Activated naive CD8-positive, alpha-beta T cell treated with anti-CD3 and anti-CD28 coated beads, Interleukin-2, amount 50 U/mL, for 24 hours (primary cell): ENCODE measurements at places on chromosomes 2 and 18.

GRCh38 chr2:18741895-18742732, 152.7 kb upstream of the NT5C1B start:
- no peak for DNase-seq

DNA sequence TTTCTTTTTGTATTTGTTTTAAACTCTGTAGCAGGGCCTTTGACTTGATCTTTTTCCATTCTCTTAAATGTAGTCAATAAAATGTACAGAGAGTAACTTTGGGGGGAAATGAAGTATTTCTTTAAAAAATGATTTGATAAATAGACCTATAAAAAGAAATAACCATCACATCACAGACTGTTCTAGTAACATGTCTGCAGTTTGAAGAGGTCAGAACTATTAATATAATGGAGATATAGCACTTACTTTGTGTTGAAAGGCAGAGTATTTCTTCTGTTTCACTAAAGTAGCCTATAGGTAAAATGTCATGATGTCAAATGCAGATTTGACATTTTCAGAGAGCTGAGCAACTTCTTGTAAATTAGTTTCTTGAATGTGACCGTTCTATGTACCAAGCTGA, 55.7 kb upstream of the FAM237A start:
- no peak for DNase-seq

DNA sequence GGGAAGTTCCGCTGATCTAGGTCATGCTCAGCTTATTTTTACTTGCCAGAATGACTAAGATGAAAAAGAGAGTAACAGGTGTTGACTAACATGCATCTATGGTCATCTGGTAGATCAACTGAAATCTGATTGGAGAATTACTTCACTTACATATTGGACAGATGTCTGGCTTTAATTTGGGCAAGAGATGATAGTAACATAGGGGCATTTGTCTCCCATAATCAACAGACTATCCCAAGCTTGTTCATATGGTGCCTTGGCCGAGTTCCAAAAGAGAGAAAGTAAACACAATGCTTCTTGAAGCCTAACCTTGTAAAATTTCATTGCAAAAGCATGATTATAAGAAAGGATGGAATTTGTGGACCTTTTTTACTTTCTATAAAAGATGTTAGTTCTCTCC, 503.7 kb downstream of the ADCYAP1 start:
- no peak for DNase-seq

GRCh38 chr2:156459720-156460119, 23.5 kb downstream of the GPD2 start:
- DNase-seq: no peak

DNA sequence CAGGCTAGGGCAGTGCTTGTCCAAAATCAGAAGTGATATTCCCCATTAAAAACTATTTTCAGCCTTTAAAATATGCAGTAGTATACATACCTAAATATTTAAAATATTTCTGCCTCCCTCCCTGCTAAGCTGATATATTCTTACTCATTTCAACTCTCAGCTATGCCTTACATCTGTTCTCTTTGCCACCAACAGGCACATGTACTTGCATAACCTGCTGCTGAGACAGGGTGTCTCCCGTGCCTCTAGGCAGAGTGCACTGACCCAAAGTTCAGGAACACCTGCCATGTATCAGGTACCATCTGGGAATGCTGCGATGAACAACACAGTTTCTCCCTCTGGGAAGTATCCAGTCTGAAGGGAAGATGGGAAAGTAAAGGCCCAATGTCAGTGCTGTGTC, 91.7 kb downstream of the STK39 start:
- DNase-seq: no peak

DNA sequence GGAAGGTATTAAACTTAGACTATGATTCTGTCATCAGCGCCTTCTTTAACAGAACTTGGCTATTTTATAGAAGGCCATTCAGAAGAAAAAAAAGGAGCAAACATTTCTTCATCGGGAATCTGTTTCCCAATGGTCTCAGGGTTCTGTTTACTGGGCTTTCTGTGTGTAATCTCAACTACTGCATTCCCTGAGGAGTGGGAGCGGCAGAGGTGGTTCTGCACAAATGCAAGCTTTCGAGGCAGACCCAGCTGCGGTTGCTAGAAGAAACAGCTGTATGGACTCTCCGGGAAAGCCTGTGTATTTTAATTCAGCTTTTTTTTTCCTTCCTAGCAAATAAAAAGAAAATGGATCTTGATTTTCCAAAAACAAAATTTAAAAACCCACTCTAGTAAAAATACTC, 250.7 kb downstream of the NAPG start:
- DNase-seq: no peak

GRCh38 chr2:16250466-16250865, 310.1 kb downstream of the MYCN start:
- no peak for DNase-seq

DNA sequence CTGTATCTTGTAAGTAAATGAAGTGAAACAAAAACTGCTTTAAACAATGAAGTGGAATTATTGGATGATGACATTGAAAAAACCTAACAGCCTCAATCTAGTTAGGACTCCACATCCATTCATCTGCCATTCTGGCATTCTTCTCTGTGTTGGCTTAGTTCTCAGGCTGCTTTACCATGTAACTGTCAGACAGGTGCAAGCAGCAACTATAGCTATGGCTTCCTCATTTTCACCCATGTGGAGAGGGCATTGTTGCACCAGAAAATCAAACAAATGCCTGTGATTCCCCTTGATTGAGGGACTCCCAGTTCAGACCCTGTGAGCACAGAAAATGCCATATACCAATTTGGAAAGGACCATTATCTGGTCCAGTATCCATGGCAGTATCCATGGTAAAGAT, 129.5 kb upstream of the NYAP2 start:
- no peak for DNase-seq

GRCh38 chr2:233228376-233228775, 23.1 kb upstream of the ATG16L1 start:
- no peak for DNase-seq

GRCh38 chr18:36809590-36810381, 19.0 kb downstream of the TPGS2 start:
- DNase-seq: peak; percentile 8

- DNase-seq: no peak
These were observed 130.1 kb upstream of the SP5 start for GRCh38 chr2:170585067-170585466.

GRCh38 chr2:110994250-110994961, 126.3 kb upstream of the BCL2L11 start:
- DNase-seq: no peak

DNA sequence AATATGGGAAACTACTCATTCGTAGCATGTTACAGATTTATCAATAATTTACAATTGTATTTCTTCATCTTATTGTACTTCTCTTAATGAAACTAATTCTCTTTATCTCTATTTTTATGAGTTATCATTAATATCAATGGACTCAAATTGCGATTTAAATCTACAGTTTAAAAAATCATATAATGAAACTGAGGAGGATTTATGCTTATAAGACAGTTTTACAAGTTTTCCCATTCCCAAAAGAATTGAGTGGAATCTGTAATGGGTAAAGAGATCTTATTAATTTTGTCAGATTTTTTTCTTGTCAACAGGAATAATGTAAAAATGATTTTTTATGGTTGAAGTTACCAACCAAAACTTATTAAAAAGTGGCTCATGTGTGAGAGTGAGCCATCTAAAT, 468.0 kb downstream of the METTL4 start:
- no peak for DNase-seq

DNA sequence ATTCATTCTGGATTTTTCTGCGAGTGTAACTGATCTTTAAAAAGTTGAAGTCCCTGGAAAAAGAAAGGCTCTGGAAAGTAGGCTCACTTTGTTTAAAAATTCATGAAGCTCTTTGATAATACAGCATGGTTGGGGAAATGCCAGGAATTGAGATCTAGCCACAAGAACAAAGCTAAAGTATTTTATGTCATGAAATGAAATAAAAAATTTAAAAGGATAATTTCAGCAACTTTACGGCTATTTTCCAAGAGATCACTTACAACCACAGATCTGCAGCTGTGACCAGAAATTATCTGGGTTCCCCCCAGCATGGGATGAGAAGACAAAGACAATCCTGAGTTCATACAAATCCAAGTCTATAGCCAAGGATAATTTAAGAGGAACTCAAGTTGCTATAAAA, 25.3 kb upstream of the RFX8 start:
- no peak for DNase-seq

DNA sequence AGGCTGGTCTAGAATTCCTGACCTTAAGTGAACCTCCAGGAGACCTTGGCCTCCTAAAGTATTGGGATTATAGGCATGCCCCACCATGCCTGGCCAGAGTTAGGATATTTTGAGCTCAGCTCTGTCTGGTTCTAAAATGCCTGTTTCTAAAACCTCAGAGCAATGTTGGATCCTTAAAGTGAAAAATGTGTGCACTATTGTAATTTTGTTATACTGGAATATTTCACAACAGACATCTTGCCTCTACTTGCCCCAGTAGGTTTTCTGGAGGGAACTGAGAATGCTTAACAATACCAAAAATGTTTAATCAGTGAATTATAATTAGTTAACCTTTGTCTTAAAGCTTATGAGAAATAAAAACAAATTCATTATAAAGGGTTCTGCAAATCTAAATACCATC, 144.6 kb upstream of the CCDC195 start:
- DNase-seq: no peak

GRCh38 chr18:51391215-51391614, 193.7 kb upstream of the MEX3C start:
- DNase-seq: no peak

- no peak for DNase-seq
These were observed 502.2 kb downstream of the NRXN1 start for GRCh38 chr2:50529600-50530218.

- DNase-seq: peak; percentile 42
These were observed 18.0 kb downstream of the DGUOK start for GRCh38 chr2:73944714-73945113.

DNA sequence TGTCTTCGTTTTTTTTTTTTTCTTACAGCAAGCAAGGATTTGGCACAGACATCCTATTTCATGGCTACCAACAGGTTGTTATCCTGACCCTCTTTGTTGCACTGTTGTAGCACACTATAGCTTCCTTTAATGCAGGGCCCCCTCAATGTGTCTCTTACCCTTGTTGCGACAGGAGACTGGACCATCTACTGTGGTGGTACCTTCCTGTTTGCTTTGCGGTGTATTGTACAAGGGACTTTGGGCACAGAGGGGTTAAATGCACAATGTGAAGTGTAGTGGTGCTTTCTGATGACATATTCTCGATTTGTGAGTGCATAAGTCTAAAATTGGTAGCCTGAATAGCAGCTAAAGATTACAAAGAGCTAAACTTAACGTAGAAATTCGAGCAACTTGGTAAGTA, 27.5 kb downstream of the CCNT2 start:
- no peak for DNase-seq

- no peak for DNase-seq
These were observed 6.4 kb downstream of the IL1RL1 start for GRCh38 chr2:102317715-102318114.

- no peak for DNase-seq
These were observed 410.6 kb downstream of the PIK3C3 start for GRCh38 chr18:42365591-42365990.

GRCh38 chr18:24413148-24413547, 13.3 kb upstream of the IMPACT start:
- DNase-seq: no peak

GRCh38 chr2:147934881-147935620, 85.5 kb downstream of the ORC4 start:
- no peak for DNase-seq

GRCh38 chr2:100195942-100196341, 53.6 kb upstream of the AFF3 start:
- no peak for DNase-seq

GRCh38 chr2:181242262-181242661, 214.9 kb upstream of the ITGA4 start:
- DNase-seq: no peak

DNA sequence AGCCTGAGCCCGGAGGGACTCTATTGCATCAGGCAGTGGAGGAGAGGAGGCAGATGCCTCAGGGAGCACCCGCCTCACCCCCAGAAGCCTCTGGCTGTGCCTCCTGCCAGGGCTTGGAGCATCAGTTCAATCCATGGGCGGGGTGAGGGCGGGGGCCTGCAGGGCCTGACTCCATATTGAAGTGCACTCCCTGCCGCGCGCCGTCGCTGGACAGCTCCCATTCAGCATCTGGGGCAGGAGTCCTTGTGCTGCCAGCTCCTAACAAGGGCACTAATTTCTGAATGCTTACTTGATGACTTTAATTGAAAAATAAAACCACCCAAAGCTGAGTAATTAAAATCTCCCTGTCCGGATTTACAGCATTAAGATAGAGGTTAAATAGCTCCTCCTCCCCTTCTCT, 23.8 kb downstream of the C1QL2 start:
- DNase-seq: no peak

DNA sequence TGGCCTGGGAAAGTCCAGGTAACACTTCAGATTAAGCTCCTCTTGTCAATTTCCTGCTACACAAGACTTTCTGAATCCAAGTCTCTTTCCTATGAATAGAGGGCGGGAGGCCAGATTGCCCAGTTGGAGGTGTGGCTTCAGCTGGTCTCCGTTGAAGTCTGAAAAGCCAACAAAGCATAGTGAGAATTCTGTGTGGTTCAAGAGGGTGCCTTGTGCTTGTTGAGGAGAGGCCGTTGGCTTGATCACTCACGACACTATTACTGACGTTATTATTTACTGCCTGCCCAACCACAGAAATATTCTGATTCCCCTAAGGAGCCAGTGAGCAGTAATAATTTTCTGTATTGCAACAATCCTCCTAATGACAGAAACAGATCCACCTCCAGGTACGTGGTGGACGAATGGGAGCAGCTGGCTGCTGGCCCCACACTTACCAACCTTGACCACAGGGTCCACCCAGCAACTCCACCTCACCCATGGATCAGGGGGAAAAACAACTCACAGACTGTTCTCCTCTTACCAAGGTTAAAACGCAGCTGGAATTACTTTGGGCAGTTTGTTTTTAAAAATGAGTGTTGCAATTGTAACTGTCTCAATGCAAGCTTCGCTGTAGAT, 21.9 kb downstream of the NRP2 start:
- no peak for DNase-seq

- DNase-seq: peak; percentile 94
These were observed at the start of gene PDCL3 for GRCh38 chr2:100562613-100563406. TSS of gene PDCL3 (plus strand) at chr2:100562993. CDS start at chr2:100563068, 75 bp downstream.

DNA sequence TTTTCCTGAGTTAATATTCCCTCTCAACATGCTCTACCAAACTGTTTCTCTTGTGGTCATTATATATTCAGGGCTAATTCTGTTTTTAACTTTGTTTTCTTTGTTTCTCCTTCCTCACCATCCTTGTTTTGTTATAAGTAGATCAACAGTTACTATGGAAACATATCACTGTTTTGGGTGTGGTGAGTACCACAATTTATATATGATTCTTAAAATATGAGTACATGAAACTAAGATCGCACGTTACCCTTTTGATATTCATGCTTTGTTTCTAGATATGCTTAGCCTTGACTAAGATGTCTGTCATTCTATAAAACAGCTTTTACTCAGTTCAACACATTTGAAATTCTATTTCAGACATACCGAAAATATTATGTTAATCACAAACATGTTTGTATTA, 232.3 kb upstream of the ITGA4 start:
- no peak for DNase-seq

- DNase-seq: no peak
These were observed 246.6 kb upstream of the SESTD1 start for GRCh38 chr2:179511105-179511789.
